Fibroblast of villous mesenchyme (primary cell): ENCODE measurements at places on chromosomes 4 and X. TPM values are rescaled to one million over a fixed set of nuclear protein-coding genes. Genes with fewer than 3 reads are reported as not detected.

TBX22 gene
- total RNA-seq, result not detected in 2 replicates

NOX1 gene
- total RNA-seq, result under 0.01 TPM in 1 of 2 replicates, not detected in the other

BEX3 gene
- 208 and 255 TPM in 2 replicates for total RNA-seq

GRCh38 chr4:124636788-124637187 is 75.7 kb downstream of the ANKRD50 start:
- no peak for DNase-seq

DNA sequence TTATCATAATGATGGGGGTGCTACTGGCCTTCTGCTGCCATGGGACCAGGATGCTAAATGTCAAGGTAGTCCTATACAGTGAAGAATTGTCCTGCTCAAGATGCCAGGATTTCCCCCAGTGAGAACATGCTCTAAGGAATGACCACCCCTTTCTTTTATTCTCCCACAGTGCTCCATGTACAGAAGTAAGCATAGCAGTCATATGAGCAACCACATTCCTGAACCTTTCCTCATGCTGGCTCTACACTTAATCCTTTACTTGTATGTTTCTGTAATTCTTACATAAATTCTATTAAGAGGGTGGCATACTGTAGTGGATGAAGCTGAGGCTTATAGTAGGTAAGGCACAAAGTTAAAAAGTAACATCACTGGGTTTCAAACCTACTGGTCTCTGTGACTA is 20.2 kb downstream of the CYP2U1 start:
- peak; percentile 43 for DNase-seq
